ENCODE measurements at places on chromosomes 5 and 9.

- peak; percentile 45 for DNase-seq
These were observed 41.5 kb downstream of the WNK2 start for GRCh38 chr9:93225417-93225816.

- no peak for DNase-seq
These were observed 11.8 kb upstream of the ZDHHC11 start for GRCh38 chr5:862367-863243.

DNA sequence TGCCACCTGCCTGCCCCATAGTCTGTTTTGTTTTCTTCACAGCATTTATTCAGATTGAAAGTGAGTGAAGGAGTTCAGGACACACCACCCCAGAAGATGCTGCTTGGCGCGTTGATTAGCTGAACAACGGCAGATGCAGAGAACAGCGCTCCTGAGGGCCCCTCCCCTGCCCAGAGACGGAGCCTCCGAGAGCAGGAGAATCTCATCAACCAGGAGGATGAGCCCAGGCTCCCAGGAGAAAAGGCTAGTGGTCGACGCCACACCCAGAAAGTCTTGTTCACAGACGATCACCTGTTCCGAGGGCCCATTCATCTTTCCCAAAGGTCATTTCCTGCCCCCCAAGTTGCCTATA is 180.4 kb upstream of the PPP1R26 start:
- no peak for DNase-seq

DNA sequence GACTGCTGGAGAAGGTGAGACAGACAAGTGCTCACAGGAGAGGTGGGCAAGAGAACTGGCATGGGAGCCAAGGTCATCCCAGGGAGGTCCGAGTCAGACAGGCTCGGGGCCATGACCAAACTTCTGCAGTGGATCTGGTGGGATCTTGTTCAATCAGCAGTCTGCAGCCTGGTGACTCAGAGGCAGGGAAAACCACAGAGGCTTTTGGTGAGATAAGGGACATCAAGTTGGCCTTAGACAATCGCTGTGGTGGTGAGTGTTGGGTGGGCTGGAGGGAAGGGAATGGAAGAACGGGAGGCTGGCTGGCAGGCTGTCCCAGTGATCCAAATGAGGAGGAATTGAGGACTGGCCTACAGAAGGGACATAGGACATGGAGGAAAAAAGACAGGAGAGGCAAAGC is 123.8 kb downstream of the TMEM174 start:
- DNase-seq: no peak

DNA sequence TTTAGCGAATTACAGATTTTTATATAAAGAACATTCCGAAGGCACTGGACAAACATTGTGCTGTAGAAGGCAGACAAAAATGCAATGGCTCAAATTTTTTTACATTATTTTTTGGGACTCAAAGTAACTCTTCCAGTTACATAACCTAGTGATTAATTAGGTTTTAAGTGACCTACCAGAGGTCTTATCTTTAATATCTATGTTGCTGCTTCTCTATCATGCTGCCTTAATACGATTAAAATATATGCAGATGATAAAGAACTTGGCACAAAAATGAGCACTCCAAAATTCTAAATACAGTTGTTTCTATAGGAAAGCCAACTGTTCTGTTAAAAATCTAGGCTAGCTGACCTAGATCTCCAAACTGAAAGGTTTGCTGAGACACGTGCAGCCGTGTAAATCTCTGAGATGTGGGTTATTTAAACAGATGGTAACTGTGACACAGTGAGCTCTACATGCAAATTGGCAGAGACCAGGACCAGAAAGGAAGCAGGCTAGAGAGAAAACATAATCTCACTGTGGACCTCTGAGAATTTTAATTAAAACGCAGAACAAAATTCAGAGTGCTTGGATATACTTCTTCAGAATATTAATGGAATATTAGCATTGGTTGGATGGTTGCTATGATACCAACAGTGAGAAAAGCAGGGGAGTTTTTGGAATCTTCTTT is 56.2 kb downstream of the CAMK4 start:
- DNase-seq: no peak

GRCh38 chr5:95735406-95735805 is 4.3 kb downstream of the RHOBTB3 start:
- DNase-seq: no peak

DNA sequence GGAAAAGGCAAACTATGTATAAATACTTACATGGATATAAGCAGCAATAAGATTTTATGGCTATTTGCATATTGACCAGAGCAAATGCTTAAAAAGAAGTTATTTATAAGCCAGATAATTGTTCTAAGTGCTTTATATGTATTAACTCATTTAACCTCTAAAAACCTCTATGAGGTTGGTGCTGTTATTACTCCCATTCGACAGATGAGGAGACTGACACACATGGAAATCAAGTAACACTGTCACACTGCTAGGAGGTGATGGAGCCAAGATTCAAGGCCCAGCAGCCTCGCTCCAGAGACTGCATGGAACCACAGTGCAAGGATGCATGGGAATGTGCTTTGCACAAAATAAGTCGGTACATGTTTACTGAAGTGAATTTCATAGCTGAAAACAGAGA is 53.7 kb downstream of the C5 start:
- DNase-seq: no peak

DNA sequence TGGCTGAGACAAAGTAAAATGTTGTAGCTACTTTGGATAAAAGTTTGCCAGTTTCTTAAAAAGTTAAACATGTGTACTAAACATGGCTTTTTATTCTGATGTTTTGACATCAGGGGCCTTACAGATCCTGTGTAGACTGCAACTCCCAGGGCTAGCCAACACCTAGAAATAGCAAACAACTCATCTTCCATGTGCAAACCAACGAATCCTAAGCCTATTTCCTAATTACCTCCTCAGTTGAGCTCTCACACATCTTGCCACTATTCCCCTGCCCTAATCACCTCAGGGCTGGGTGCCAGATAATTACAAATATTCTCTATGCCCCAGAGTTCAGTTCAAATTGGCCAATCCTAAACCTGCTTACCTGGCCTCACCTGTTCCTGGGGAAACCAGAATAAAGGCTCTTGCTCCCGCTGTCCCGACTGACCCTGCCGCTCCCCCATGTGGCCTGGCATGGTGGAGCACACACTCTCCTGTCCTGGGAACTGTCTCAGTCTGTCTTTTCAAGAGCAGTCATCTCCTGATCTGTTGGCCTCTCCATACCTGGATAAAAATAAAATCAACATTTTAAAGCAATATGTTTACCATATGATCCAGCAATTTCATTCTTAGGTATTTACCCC is 37.1 kb upstream of the FAM169A start:
- no peak for DNase-seq

- DNase-seq: no peak
These were observed 52.1 kb upstream of the FSTL4 start for GRCh38 chr5:133664422-133664821.
